Endodermal cell (in vitro differentiated cells): ENCODE measurements at places on chromosomes 7 and 10. TPM values are rescaled to one million over a fixed set of nuclear protein-coding genes. Genes with fewer than 3 reads are reported as not detected.

ITPRID1 gene
- total RNA-seq = 3.8 to 5.6 TPM (median 4.6 TPM) in 3 replicates

TMEM196 gene
- total RNA-seq = not detected in 2 replicates

DPCD gene
- 41.3 to 96.9 TPM (median 52.0 TPM) in 3 replicates for total RNA-seq

SPDYE3 gene
- not detected in 2 replicates for total RNA-seq

UPK3BL2 gene
- 6.8 and 9.8 TPM in 2 replicates for total RNA-seq

ZFAND2A gene
- total RNA-seq = 15.4 to 21.9 TPM (median 17.1 TPM) in 3 replicates

BTBD16 gene
- not detected in 2 replicates for total RNA-seq

SUN3 gene
- total RNA-seq = not detected in 2 replicates

GRCh38 chr10:49175587-49176309 is 12.4 kb downstream of the TMEM273 start:
- no peak for DNase-seq

- DNase-seq = no peak
Observed at GRCh38 chr7:31783221-31783620, 96.2 kb downstream of the PPP1R17 start.

GRCh38 chr10:128714644-128715415 is 588.6 kb upstream of the MKI67 start:
- no peak for DNase-seq

- no peak for DNase-seq
Observed at GRCh38 chr10:24974976-24975375, 22.6 kb upstream of the PRTFDC1 start.

DNA sequence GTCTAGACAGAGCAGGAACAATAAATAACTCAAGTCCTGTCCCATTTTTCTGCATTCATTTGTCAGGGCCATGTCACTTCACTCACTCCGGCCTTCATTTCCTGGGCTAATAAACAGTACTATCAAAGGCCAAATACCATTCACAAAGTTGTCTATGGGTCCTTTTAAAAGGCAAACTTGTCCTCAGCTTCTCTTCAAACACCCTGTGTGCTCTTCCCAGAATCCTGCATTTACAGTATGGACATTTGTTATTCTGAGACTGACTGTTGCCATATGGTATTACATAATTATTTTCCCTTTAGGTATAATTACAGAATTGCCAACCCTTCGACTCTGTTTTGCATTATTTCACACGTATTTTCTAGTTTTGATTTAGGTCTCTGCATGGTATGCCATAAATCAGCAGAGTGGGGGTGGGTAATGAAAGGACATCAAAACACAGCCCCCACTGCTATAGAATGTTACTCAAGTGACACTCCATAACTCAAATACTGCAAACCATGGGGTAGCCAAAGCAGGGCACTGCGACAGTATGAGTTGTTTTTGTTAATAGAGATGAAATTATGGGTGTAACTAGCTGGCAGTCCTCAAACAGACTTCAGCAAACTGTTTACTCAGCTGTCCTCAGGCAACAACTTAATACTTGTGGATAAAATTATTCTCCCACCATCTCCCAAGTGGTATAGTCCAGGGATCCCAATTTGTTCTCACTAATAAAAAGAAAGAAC is 183.7 kb downstream of the TRIL start:
- no peak for DNase-seq

- DNase-seq = no peak
Observed at GRCh38 chr7:27936768-27937102, 196.8 kb downstream of the TAX1BP1 start.

DNA sequence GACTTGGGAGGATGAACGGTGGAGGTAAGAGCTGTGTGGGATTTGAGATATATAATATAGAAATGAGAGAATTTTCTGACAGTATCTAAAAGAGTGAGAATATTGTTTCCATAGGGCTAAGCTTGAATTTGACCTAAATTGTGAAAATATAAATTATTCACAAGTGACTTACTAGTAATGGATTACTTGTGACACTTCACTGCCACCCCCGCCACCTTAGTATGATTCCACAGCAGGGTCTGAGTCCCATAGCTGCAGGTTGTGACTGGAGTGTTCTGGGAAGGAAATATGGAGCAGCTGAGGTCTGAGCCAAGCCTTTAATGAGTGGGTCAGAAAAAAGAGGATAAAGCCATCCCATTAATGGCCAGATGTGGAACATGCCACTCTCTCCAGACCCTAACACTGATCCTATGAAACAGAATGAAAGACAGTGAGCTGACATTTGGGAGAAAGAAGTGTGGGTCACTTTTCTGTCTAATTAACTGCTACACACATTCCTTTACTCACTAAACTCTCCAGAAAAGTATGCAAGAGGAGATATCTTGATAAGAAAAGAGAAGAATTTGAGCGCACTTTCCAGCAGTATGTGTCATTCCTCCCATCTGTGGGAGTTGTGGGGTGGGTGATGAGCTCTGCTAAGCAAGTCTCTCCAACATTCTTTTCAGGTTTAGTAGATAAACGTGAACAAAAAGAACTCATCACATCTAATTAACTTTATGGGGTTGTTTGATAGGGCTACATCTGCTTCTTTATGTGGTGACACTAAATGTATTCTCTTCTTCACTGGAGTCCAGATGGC is 1193.4 kb downstream of the SORCS3 start:
- no peak for DNase-seq

- no peak for DNase-seq
Observed at GRCh38 chr7:77330169-77330882, 85.8 kb downstream of the GSAP start.

- DNase-seq = no peak
Observed at GRCh38 chr7:26900251-26900650, 35.9 kb upstream of the SKAP2 start.

- peak; percentile 77 for DNase-seq
Observed at GRCh38 chr7:155009570-155010157, 6.7 kb upstream of the PAXIP1 start.

DNA sequence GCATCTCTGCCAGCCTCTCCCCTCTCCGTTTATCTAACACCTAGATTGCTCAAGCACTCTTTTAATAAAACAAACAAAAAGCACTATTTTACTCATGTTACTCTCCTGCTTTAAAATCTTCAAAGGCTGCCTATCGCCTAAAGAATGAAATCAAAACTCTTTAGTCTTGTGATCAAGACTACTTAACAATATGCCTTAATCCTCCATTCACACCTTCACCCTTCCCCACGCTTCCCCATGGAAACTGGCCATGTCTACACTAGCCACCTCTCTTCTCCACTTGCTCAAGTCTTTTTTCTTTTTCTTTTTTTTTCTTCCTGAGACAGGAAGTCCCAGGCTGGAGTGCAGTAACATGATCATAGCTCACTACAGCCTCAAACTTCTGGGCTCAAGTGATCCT is 47.8 kb upstream of the TMEM213 start:
- DNase-seq = no peak

DNA sequence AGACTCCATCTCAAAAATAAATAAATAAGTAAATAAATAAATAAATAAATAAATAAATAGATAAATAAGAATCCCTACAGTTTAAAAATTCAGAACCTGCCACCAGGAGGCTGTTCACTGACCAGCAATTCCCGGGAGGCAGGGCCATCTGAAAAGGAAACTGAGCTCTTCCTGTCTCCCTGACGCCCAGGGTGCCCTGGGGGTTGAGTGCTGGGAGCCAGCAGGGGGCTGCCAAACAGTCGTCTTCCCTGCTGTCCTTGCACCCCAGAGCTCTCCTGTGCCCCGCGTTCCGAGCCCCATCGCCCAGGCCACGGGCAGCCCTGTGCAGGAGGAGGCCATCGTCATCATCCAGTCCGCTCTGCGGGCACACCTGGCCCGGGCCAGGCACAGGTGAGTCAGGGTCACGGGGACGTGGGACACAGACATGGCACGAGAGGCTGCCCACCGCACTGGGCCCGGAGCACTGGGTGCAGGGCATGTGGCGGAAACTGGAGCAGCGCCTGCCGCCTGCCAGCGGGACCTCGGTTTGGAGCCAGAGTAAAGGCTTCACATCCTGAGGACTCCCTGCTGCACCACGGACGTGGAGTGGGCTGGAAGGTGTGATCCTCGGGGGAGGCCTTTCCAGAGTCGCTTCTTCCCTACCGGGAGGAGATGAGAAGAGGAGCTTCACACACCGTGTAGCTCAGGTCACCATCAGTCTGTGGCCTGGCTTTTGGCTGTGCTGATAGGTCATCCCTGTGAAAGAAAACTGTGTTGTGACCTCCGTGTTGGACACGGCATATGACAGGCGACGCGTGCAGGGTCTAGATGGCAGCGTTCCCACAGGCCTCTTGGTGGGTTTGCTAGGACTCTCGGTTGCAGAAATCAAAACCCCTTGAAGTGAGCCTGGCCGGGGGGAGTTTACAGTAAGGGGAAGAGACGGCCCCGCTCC is 25.9 kb upstream of the TTYH3 start:
- DNase-seq = no peak

GRCh38 chr7:69208848-69209247 is 389.4 kb upstream of the AUTS2 start:
- no peak for DNase-seq

DNA sequence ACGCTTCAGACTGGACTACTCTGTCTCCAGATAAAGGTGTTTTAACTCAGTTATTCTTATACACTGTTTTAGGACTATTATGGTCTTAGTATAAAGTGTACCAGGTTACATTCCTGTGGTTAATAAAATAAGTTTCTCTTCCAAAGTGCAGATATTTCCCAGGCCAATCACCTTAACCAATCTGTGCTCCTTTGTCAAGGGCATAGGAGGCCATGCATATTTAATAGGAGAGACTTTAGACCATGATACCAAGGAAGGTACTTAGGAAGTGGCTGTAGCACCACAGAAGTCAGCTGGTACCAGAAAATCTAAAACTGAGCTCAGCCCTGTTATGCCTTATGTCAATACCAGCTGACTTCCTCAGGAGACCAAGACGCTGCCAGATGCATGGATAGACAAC is 226.5 kb upstream of the TMEM72 start:
- no peak for DNase-seq

DNA sequence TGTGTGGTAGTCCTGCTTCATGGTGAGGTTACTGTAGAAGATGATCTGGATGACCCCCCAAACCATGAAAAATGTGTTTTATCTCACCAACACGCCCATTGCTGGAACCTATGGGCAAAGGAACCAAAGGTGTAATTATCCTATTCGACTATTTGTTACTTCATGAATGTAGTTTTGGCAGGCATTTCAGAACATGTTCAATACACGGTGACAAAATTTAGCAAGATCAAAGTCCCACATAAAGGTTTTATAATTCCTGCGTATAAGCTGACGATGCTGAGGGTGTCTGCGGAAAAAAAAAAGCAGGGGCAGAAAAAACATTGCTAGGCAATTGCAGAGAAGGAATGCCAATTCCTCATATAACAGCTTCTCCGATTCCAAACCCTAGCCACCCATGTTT is 13.3 kb downstream of the RAPGEF5 start:
- no peak for DNase-seq

DNA sequence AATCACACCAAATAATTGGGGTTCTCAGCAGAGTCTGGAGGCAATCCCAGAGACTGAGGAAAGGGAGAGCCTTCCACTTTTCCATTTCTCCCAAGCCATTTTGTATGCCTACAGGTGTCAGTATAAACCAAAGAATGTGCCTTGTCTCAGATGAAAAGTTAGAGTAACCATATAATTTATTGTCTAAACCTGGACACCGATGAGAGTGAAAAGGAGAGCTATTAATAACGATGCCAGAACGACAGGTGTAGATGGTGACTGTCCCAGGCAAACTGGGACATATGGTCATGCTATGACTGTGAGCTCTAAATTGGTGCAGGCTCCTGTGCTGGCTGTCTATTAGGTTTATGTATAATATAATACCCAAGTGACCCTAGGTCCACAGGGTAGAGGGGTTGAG is 219.6 kb downstream of the ARHGAP12 start:
- no peak for DNase-seq

DNA sequence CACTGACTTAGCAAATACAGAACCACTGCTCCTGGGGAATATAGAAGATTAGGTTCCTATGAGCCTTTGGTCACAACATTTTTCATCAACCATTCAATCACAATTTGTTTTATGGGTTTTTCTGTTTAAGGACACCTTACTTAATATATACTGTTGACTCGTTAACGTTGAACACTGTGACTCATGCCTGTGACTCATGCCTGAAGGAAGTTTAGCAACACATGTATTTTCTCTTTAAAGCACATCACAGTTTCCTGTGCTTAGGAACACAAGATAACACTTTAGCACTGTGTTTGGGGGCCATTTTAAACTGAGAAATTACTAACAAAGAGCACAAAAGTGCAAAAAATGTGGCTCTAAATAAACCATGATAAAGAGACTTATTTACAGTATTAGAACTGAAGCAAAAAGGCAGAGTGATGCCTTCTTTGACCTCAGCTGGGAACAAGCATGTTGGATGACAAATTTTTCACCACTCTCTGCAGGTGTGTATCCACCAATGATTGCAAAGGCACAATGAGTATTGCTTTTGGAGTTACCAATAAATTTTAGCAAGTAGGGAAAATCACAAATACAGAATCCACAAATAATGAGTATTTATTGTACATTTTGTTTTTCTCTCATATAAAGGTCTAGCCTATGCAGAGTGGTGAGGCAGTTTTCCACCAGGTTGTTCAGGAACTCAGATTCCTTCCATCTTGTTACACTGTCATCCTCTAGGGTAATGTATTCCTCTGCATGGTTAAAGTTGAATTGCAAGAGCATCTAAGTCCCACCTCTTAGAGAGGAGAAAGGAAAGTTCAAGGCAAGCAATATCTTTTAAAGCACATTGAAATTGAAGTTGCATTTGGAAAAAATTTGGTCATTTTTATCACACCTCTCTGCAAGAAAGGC is 7.3 kb downstream of the FGFBP3 start:
- DNase-seq = no peak
